ENCODE measurements at places on chromosomes 7 and 10.

GRCh38 chr7:142094861-142095260, 16.7 kb upstream of the MGAM2 start:
- DNase-seq = no peak

- DNase-seq = no peak
Observed at GRCh38 chr7:34298492-34299013, 359.5 kb upstream of the NPSR1 start.

GRCh38 chr10:3668276-3668965, 116.6 kb downstream of the KLF6 start:
- DNase-seq = no peak

DNA sequence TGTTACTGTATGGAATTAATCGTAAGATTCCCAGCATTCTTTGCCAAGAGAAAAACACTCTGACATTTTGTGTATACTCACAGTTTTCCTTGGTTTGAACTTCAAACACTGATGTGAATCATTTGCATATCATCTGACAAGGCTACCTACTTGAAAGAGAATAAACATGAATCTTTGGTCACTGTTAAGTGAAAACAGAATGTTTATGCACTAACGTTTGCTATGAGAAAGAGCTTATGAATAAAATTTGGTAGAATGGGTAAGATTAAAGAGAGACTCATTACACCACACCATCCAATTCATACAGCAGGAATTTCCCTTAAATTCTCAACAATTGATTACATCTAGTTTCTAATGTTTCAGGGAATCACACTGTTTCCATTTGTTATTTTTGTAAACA, 46.6 kb downstream of the MACC1 start:
- no peak for DNase-seq

- DNase-seq = no peak
Observed at GRCh38 chr10:58932577-58933314, 243.7 kb upstream of the PHYHIPL start.

DNA sequence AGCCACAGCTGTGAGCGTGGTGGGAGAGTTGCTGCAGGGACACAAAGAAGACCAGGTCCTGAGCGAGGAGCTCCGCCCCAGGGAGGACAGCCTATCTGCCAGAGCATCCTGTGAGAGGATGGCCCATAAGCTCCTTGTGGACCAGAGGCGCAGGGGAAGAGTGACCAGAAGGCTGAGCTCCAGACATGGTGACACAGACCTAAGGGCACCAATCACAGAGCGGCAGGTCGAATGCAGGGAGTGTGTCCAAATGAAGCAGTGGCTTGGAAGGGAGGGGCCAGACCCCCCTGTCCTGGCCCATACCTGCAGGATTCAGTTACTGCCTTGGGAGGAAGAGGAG, 135.8 kb upstream of the TMEM72 start:
- no peak for DNase-seq

GRCh38 chr7:92782236-92782635, 54.1 kb downstream of the CDK6 start:
- no peak for DNase-seq

DNA sequence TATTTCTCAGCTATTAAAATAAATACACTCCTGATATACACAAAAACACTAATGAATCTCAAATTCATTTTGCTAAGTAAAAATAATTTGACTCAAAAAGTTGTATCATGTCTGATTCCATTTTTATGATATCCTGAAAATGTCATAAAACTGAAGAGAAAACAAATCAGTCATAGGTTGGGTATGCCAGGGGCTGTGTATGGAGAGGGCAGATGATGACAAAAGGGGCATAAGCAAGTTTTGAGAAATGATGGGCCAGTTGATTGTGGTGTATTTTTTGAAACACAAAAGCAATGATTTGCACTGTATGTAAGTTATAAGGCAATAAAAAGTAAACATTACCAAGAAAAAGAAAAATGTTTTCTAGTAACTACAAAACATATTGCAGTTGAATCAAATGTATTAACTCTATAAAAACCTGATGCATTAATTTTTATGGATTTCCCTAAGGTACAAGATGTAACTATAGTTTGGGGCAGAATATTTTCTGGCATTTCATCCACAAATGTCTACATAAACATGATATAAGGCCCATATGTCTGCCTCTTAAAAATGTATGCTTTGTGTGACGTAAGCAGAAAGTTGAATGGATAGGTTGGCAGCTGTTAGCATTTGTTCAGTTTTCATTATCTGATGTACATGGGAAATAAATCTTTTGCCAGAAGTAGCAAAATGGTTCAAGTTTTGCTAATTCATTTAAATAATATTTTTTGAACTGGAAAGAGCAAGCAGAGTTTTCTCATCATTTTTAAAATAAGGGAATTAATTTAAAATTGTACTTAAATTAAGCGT, 35.1 kb upstream of the ING3 start:
- no peak for DNase-seq

GRCh38 chr7:21948887-21949540, 3.3 kb upstream of the CDCA7L start:
- no peak for DNase-seq

GRCh38 chr7:21371360-21371759, 56.5 kb upstream of the SP4 start:
- DNase-seq = no peak

GRCh38 chr7:117041007-117041406, 87.7 kb downstream of the ST7 start:
- no peak for DNase-seq

DNA sequence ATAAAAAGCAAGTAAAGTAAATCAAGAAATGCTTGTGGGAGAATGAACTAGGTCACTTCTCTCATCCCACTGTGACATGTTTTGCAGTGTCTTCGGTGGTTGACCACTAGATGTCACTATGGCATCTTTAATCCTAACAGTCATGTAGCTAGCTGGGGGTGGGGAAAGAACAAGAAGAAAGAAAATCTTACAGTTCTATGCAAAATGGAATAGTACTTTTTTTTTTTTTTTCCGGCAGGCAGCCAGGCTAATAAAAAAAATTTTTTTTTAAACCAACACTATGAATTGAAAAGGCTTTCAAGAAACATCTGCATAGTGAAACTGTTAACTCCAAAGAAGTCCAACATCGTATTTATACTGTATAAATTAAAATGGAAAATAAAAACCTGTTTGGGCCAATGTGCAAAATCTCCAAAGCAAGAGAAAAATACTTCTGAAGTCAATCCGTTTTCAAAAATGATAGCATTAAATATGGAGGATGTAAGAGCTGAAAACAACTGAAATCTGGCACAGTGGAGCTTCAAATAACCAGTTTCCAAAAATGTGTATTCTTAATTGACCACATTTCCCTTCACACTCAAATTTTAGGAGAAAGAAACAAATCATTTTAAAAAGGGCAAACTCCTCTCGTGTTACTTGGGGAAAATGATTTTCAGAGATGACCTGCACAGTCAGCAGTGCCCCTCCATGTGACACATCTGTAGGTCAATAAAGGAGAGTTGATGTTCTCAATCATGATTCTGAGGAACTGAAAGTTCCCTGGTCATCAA, 38.5 kb downstream of the CDK1 start:
- DNase-seq = peak; percentile 62

All from NCI-H1105 treated with DMSO at 0.1 percent for 48 hours (cell line).